ENCODE measurements at places on chromosomes 16 and 17.

- DNase-seq: no peak
These were observed 118.2 kb downstream of the CDK5R1 start for GRCh38 chr17:32604966-32605365.

DNA sequence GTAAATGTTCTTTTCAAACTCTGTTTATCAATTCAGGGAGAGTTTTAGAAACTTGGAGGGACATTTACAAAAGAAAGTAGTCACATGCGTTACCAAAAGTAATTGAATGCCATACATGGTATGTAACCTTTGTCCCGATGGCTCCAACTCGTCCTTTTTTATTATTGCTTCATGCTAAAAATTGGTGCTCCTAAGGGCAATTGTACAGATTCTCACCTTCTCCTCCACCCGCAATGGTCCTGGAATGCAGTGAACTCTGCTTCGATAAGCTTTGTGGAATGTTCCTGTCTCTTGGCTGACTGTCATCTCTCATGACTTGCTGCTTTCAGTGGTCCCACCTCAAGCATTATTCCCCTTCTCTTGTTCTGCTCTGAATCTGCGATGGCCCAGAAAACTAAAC, 20.9 kb downstream of the GNAO1 start:
- no peak for DNase-seq

- DNase-seq: no peak
These were observed 148.6 kb downstream of the CLEC16A start for GRCh38 chr16:11092788-11093571.

GRCh38 chr17:19000531-19001325, 3.8 kb downstream of the FAM83G start:
- DNase-seq: no peak

DNA sequence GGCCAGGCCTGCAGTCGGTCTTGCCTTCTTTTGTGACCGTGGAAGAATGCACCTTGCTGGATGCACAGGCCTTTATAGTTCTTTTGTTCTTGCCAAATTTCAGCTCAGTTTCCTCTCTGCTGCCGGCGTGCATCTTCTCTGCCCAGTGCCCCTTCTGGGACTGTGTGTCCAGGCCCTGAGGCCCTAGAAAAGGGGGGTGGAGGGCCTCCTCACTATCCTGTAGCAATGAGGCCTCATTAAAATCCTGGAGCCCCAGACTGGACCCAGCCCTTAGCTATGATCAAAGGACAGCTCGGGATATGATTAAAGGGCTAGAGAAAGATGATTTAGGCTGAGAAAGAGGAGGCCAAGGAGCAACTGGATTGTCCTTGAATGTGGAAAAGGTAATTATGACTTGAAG, 229.8 kb downstream of the SEC14L1 start:
- no peak for DNase-seq

DNA sequence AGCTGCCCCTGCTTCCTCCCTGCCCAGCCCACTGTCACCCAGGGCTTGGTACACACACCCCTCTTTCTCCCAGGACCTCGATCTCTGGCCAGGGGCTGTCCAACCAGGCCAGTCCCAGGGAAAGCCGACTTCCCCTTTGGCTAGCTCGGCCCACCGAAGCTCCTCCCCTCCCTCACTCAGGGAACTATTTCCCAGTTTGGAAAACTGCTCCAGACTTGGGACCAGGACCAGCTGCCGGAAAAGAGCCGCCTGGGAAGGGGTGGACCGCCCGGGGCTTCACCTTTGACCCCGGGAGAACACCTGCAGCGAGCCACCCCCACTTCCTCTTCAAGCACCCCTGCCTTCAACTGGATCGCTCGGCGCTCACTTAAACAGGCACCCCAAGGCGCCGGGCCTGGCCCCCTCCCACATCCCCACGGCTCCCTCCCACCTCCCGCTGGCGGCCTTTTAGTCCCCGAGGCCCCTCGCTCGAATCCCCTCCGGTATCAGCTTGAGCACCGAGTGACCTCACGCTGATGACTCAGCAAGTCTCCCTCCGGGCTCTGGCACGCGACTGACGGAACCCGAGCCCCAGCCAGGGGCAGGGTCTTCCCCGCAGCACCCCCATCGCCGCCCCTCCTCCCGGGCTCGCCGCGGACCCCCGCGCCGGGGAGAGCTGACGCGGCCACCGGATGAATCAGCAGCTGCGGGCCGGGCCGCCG, 934 bp downstream of the MAFG start:
- DNase-seq: no peak

Data from AG04449 (cell line).